Pericardium fibroblast (primary cell): ENCODE measurements at places on chromosomes 11 and 22. TPM values are rescaled to one million over a fixed set of nuclear protein-coding genes. Genes with fewer than 3 reads are reported as not detected.

ASPHD2 gene
- 0.82 and 1.1 TPM in 2 replicates for total RNA-seq

MRGPRE gene
- total RNA-seq = not detected in 2 replicates

OR5AR1 gene
- total RNA-seq = not detected in 2 replicates

PHLDA2 gene
- 12.9 and 19.1 TPM in 2 replicates for total RNA-seq

TUBA8 gene
- total RNA-seq = 0.12 and 0.77 TPM in 2 replicates

CDC42EP1 gene
- total RNA-seq = 118 and 169 TPM in 2 replicates

BBS1 gene
- 18.6 and 33.6 TPM in 2 replicates for total RNA-seq

TUBGCP6 gene
- 18.3 and 23.2 TPM in 2 replicates for total RNA-seq

HEPACAM gene
- total RNA-seq = not detected in 2 replicates

EFEMP2 gene
- total RNA-seq = 173 and 216 TPM in 2 replicates

ARHGEF12 gene
- 30.9 and 38.2 TPM in 2 replicates for total RNA-seq

MUC5B gene
- total RNA-seq = not detected in 2 replicates

MEI1 gene
- total RNA-seq = 6.7 TPM in 1 of 2 replicates, not detected in the other

OR8B8 gene
- not detected in 2 replicates for total RNA-seq

C11orf87 gene
- 0.12 TPM in 1 of 2 replicates, not detected in the other for total RNA-seq

SMC1B gene
- total RNA-seq = not detected in 2 replicates

NFAM1 gene
- not detected in 2 replicates for total RNA-seq

SCT gene
- total RNA-seq = not detected in 2 replicates

GLYAT gene
- total RNA-seq = not detected in 2 replicates

CLMP gene
- total RNA-seq = 50.1 and 81.6 TPM in 2 replicates

ANO3 gene
- total RNA-seq = 0.34 and 0.58 TPM in 2 replicates

DEPDC7 gene
- 0.93 and 4.7 TPM in 2 replicates for total RNA-seq

RNF121 gene
- 17.4 and 19.3 TPM in 2 replicates for total RNA-seq

PGA3 gene
- not detected in 2 replicates for total RNA-seq

GRM5 gene
- under 0.01 TPM in 1 of 2 replicates, not detected in the other for total RNA-seq

RBX1 gene
- 31.7 and 56.7 TPM in 2 replicates for total RNA-seq

C11orf97 gene
- total RNA-seq = not detected in 2 replicates

GLB1L2 gene
- total RNA-seq = 0.51 and 0.70 TPM in 2 replicates

GAS2 gene
- total RNA-seq = 1.6 and 2.4 TPM in 2 replicates

SCGB1D2 gene
- total RNA-seq = not detected in 2 replicates

OR52N4 gene
- total RNA-seq = not detected in 2 replicates

BEST1 gene
- total RNA-seq = 1.5 and 3.7 TPM in 2 replicates

MS4A8 gene
- not detected in 2 replicates for total RNA-seq

APOBEC3A gene
- not detected in 2 replicates for total RNA-seq

RIMBP3B gene
- 0.09 and 0.23 TPM in 2 replicates for total RNA-seq

GALNT18 gene
- 0.70 and 1.5 TPM in 2 replicates for total RNA-seq

RAB36 gene
- total RNA-seq = 2.5 and 2.9 TPM in 2 replicates

C1QTNF4 gene
- total RNA-seq = 0.60 and 0.70 TPM in 2 replicates

MYRF gene
- 3.8 and 25.6 TPM in 2 replicates for total RNA-seq

UQCR10 gene
- 75.6 and 81.1 TPM in 2 replicates for total RNA-seq

MACROD1 gene
- 24.4 and 39.9 TPM in 2 replicates for total RNA-seq

SPTY2D1 gene
- total RNA-seq = 14.2 TPM in 2 replicates

DENND5A gene
- 77.6 and 95.9 TPM in 2 replicates for total RNA-seq

TSPAN32 gene
- 0.82 TPM in 1 of 2 replicates, not detected in the other for total RNA-seq

TMEM225 gene
- total RNA-seq = not detected in 2 replicates

ZNF214 gene
- total RNA-seq = 0.70 and 2.0 TPM in 2 replicates

RIBC2 gene
- not detected in 2 replicates for total RNA-seq

SLC43A1 gene
- total RNA-seq = 16.6 and 29.5 TPM in 2 replicates

SHISA8 gene
- total RNA-seq = not detected in 2 replicates

PHRF1 gene
- total RNA-seq = 14.8 and 16.9 TPM in 2 replicates

OR8D4 gene
- not detected in 2 replicates for total RNA-seq

OR8B3 gene
- not detected in 2 replicates for total RNA-seq

EXPH5 gene
- 0.12 and 0.17 TPM in 2 replicates for total RNA-seq

C22orf31 gene
- total RNA-seq = not detected in 2 replicates

IGSF9B gene
- total RNA-seq = 0.51 and 1.6 TPM in 2 replicates

FGF3 gene
- total RNA-seq = not detected in 2 replicates

POU2AF2 gene
- total RNA-seq = not detected in 2 replicates

RBMXL2 gene
- total RNA-seq = not detected in 2 replicates
